Gastroesophageal sphincter (tissue), 4 donors: ENCODE measurements at places on chromosomes 16 and 17. TPM values are rescaled to one million over a fixed set of nuclear protein-coding genes. Genes with fewer than 3 reads are reported as not detected.
A peak's percentile ranks its signal among the peaks of the same experiment; 100 is the strongest.

DNA sequence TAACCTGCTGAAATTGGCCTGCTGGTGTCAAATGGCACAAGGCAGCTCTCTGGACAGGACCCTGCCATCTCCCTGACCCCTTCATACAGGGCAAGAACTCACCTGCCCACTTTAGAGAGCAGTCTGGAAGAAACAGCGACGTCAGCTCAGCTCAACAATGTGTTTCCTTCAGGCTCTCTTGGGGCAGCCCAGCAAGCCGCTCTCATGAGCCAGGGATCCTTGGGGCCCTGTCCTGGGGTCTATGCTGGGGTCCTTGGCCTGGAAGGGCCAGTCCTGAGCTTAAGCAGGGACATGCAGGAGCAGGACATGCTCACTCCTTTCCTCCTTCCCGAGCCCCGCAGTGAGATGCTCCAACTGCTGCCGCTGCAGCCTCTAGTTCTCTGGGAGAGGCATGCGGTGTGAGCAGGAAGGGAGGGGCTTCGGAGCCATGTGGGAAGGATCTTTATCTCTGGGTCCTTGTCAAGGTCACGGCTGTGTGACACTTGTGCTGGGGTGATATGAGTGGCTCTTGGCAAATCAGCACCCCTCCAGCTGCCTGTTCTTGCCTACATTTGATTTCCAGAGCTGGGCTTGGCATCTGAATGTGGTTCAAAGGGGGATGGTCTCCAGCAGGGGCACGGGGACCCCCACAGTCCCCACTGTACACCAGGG lies 3.4 kb downstream of the C1QTNF1 start:
- peaks cover 83% of the 10 kb centered on the region for H3K4me1 ChIP-seq
- no peak for ATAC-seq
- H3K36me3 ChIP-seq = no peaks in the 10 kb centered on the region
- H3K27me3 ChIP-seq = no peaks in the 10 kb centered on the region
- H3K4me3 ChIP-seq = peak overlapping the region; percentile 82

SLC5A11 gene
- 0.27 TPM for total RNA-seq

GRCh38 chr17:75472119-75472518 lies 15.7 kb downstream of the TMEM94 start:
- no peak overlapping the region for H3K4me3 ChIP-seq
- H3K4me1 ChIP-seq = peaks cover 27% of the 10 kb centered on the region
- no peak for ATAC-seq
- H3K36me3 ChIP-seq = no peaks in the 10 kb centered on the region

RNU2-1 gene
- total RNA-seq = not detected

DPEP3 gene
- total RNA-seq = not detected

LGALS3BP gene
- total RNA-seq = 101 TPM

NOS2 gene
- 0.07 TPM for total RNA-seq

- no peak overlapping the region for H3K4me3 ChIP-seq
Measured at GRCh38 chr16:68451676-68452075, 3.4 kb upstream of the SMPD3 start.

BAIAP3 gene
- 3.1 TPM for total RNA-seq

DNA sequence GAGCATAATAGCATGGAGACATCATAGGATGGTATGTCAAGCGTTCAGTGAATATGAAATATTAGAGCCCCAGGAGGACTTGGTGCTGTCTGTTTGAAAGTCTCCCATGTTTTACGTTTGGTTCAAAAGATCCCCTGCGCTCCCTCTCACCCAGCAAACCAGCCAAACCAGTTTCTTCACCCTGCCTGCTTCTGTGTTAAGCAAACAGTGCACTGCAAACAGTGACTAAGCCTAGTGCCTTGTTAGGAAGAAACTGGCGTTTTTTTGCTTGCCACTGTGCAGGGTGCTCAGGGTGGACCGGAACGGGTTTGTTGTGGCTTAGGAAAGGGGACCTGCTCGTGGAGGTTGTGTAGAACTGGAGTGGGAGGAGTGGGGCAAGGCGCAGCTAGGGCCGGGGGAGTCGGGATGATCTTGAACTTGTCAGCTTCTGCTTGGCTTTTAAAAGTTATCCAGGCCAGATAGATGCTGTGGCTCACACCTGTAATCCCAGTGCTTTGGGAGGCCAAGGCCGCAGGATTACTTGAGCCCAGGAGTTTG lies 7.7 kb downstream of the CDH1 start:
- H3K36me3 ChIP-seq = no peaks in the 10 kb centered on the region
- no peak overlapping the region for H3K4me3 ChIP-seq
- peaks cover 9% of the 10 kb centered on the region for H3K27me3 ChIP-seq
- ATAC-seq = no peak

GRCh38 chr16:28121527-28121926 lies 58.0 kb upstream of the GSG1L start:
- no peaks in the 10 kb centered on the region for H3K27me3 ChIP-seq
- no peaks in the 10 kb centered on the region for H3K4me1 ChIP-seq
- H3K4me3 ChIP-seq = no peak overlapping the region
- H3K27ac ChIP-seq = no peak overlapping the region

GRCh38 chr17:31140111-31140510 lies 45.3 kb downstream of the NF1 start:
- H3K4me1 ChIP-seq = no peaks in the 10 kb centered on the region
- H3K36me3 ChIP-seq = no peaks in the 10 kb centered on the region
- no peak for ATAC-seq
- H3K4me3 ChIP-seq = no peak overlapping the region
- no peaks in the 10 kb centered on the region for H3K27me3 ChIP-seq

SPATA22 gene
- 2.2 TPM for total RNA-seq

TPSD1 gene
- not detected for total RNA-seq

- no peaks in the 10 kb centered on the region for H3K4me1 ChIP-seq
- H3K4me3 ChIP-seq = no peak within 1 kb of the TSS
- H3K27me3 ChIP-seq = peaks cover 11% of the 10 kb centered on the region
- no peak for ATAC-seq
- no peaks in the 10 kb centered on the region for H3K36me3 ChIP-seq
Measured at GRCh38 chr17:18951941-18952842, at the start of gene SLC5A10. TSS of gene SLC5A10 (plus strand) at chr17:18952165. CDS start at chr17:18952206, 41 bp downstream.

PIK3R5 gene
- 13.1 TPM for total RNA-seq

GRCh38 chr17:67557921-67558320 lies 159.8 kb upstream of the NOL11 start:
- no peak overlapping the region for H3K27ac ChIP-seq
- H3K36me3 ChIP-seq = no peaks in the 10 kb centered on the region
- no peak for ATAC-seq
- H3K4me3 ChIP-seq = no peak overlapping the region

- peak overlapping the region; percentile 94 for H3K27ac ChIP-seq
- ATAC-seq = peak; percentile 15
- H3K4me1 ChIP-seq = peaks cover 3% of the 10 kb centered on the region
- H3K4me3 ChIP-seq = peak overlapping the region; percentile 60
Measured at GRCh38 chr17:38464251-38464722, 36.0 kb downstream of the ARHGAP23 start.

IL21R gene
- total RNA-seq = not detected

GRCh38 chr17:77451245-77451893 lies 310.6 kb downstream of the SEC14L1 start:
- peak; percentile 49 for ATAC-seq
- H3K4me1 ChIP-seq = peaks cover 60% of the 10 kb centered on the region
- no peaks in the 10 kb centered on the region for H3K27me3 ChIP-seq
- peak overlapping the region; percentile 92 for H3K27ac ChIP-seq

XYLT1 gene
- total RNA-seq = 51.6 TPM

GRCh38 chr17:65158041-65158440 lies 20.9 kb downstream of the RGS9 start:
- H3K4me1 ChIP-seq = no peaks in the 10 kb centered on the region
- no peak overlapping the region for H3K4me3 ChIP-seq
- no peaks in the 10 kb centered on the region for H3K27me3 ChIP-seq
- ATAC-seq = no peak
- no peaks in the 10 kb centered on the region for H3K36me3 ChIP-seq
- H3K27ac ChIP-seq = no peak overlapping the region

DNA sequence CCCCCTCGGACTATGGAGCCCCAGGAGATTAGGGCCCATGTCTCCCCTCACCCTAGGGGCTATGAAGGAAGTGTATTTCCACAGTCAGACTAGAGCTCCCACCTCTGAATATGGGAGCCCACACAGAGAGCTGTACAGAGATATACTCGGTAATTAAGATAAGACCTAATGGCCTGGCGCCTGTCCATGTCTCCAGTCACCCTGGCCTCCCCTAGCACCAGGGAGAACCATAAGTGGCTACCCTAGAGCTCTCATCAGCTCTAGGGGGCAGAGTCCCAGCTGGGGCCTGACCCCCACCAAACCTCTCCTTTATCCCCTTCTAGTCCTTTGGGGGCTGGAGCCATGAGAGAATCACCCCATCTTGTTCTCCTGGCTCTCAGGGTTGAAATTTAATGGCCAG lies 2.4 kb downstream of the TMEM101 start:
- no peak overlapping the region for H3K4me3 ChIP-seq
- H3K27me3 ChIP-seq = peaks cover 1% of the 10 kb centered on the region
- peaks cover 37% of the 10 kb centered on the region for H3K4me1 ChIP-seq
- no peak overlapping the region for H3K27ac ChIP-seq

DNA sequence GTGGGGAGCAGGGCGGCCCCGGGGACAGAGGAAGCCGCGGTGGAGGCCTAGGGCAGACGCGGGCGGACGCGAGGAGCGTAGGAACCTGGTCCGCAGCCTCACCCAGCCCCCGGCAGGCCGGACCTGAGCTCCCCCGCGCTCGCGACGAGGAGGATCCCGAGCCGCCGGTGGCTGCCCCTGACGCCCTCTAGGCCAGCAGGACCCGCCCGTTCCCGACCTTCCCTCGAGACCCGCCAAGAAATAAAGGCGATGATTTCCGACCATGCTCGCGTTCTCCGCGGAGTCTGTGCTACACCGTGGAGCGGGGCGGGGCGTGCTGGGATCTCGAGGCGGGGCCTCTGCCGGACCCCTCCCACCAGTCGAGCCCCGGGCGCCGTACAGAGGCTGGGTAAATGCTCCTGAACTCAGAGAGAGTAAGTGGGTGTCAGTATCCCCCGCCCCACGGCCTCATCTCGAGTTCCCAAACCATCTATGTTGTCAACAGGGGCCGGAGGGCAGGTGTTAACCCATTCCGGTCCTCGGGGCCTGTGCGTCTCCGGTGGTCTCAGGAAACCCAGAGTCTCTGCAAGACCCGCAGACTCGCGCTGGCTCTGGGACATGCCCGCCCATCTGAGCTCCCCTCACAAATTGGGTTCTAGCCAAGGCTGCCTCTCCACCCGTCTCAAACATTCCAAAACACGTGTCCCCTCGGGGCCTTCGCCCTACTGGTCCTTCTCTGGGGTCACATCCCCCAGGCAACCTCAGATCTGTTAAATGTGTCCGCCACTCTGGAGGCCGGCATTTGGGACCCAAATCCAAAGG lies 13.7 kb downstream of the SYCE1L start:
- ATAC-seq = peak; percentile 88
- H3K27me3 ChIP-seq = peaks cover 27% of the 10 kb centered on the region
- H3K4me3 ChIP-seq = peak overlapping the region; percentile 65
- peak overlapping the region; percentile 78 for H3K27ac ChIP-seq
- no peaks in the 10 kb centered on the region for H3K36me3 ChIP-seq

CD300C gene
- not detected for total RNA-seq

DNA sequence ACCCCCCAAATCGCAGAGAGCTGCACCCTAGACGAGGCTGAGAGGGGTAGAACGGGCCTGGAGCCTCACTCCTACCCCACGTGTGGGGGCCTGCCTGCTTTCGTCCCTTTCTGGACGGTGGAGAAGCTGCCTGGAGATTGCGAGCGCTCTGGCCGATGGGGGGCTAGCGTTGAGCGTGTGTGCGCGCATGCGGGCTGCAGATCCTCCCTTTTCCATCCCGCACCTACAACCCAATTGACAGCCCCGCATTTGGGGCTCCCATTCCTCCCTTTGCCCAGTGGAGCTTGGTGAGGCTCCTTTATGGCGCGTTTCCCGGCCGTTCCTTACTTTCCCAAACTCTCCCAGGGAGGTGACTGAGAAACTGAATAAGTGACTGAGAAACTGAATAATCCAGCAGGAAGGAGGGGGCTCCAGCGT lies 907 bp upstream of the ESRP2 start:
- H3K4me1 ChIP-seq = no peaks in the 10 kb centered on the region
- no peak for ATAC-seq
- H3K36me3 ChIP-seq = peaks cover 7% of the 10 kb centered on the region
- H3K4me3 ChIP-seq = peak overlapping the region; percentile 54
- peak overlapping the region; percentile 83 for H3K27ac ChIP-seq

DNA sequence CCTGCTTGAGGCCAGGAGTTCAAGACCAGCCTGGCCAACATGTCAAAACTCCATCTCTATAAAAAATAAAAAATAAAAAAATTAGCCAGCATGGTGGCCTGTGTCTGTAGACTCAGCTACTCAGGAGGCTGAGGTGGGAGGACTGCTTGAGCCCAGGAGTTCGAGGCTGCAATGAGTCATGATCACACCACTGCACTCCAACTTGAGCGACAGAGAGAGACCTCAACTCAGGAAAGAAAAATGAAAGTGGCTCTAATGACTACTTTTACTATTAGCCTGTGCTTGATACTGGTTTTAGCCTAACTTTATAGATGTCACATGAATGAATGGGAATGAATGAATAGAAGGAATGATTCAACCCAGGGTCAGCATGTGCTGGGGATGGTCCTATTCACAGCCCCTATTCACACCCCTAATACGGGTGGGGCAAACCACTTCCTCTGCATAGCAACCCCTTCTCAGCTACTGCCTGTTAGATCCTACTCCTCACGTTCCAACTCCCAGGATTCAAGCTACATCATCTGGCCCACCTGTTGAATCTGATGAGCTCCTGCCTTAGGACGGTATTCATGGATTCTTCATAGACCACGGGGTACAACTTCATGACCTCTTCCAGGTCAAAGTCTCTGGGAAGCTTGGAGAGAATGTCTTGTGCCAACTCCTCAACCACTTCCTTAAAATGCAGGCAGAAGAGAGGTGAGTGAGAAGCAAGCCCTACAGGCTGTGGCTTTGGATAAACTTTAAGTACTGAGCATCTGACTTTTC lies 40.5 kb downstream of the LYRM1 start:
- H3K27ac ChIP-seq = no peak overlapping the region
- no peak overlapping the region for H3K4me3 ChIP-seq
- no peaks in the 10 kb centered on the region for H3K4me1 ChIP-seq
- no peak for ATAC-seq
- no peaks in the 10 kb centered on the region for H3K27me3 ChIP-seq
- no peaks in the 10 kb centered on the region for H3K36me3 ChIP-seq

GRCh38 chr17:71337938-71338337 lies 782.9 kb upstream of the SOX9 start:
- H3K36me3 ChIP-seq = no peaks in the 10 kb centered on the region
- no peak overlapping the region for H3K27ac ChIP-seq
- H3K4me1 ChIP-seq = no peaks in the 10 kb centered on the region
- ATAC-seq = no peak
- H3K27me3 ChIP-seq = no peaks in the 10 kb centered on the region
- H3K4me3 ChIP-seq = no peak overlapping the region

CLEC10A gene
- total RNA-seq = 25.6 TPM

TBC1D3C gene
- total RNA-seq = not detected

GRCh38 chr17:50785946-50786570 lies 18.7 kb upstream of the ANKRD40CL start:
- H3K36me3 ChIP-seq = no peaks in the 10 kb centered on the region
- peak overlapping the region; percentile 58 for H3K27ac ChIP-seq
- no peaks in the 10 kb centered on the region for H3K27me3 ChIP-seq
